ENCODE measurements at places on chromosomes 11 and 22.

GRCh38 chr11:96306933-96307775 is 35.8 kb downstream of the MAML2 start:
- DNase-seq, result no peak

DNA sequence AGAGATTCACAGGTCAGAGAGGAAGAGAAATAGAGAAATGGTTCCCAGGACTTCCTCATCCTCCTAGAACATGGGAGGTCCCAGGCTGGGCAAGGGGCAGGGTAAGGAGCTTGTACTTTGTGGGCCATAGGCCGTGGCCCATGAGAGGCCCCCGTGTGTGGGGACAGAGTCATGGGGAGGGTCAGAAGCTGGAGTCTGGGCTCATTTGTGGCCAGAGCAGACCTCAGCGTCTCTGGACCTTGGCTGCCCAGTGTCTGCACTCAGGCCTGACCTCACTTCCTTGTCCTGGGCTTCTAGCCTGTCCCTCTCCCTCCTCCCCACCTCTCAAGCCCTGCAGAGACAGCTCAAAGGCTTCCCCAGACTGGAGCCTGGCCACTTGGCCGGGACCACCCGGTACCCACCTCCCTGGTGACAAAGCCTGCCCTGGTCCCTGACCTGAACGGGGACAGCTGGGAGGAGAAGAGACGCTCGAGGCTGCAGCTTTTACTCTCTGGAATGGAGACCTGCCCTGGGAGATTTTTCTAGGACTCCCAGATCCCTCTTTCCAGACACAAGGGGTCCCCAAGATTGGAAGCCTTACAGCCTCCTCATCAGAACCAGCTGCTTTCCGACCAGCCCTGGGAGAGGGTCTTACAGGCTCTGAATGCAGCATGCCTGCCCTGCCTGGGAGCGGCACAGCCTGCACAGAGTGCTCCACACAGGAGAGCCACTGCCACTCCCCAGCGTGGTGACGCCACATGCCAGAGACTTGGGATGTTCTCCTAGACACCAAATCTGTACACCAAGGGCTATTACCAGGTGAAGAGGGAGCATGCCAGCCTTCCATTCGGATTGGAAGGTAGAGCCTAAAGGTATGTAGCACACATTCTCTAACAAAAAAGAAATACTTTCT is 569.0 kb upstream of the B3GAT1 start:
- DNase-seq, result no peak

DNA sequence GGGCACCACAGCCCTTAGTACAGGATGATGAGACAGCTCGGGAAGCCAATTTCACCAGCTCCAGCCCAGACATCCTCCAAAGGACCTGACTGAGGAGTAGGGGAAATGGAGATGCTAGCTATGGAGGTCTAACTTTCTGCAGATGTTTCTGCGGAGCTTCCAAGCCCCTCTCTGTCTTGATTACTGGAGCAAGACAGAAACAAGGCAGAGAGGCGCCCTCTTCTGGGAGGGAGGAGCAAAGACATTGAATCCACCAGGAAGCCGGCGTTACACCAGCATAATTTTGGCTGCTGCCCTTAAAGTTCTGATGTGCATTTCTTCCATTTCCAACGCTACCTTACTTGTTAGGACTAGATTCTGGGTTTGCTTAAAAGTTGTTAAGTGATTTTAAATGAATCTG is 107.3 kb upstream of the HSD17B12 start:
- no peak for DNase-seq

DNA sequence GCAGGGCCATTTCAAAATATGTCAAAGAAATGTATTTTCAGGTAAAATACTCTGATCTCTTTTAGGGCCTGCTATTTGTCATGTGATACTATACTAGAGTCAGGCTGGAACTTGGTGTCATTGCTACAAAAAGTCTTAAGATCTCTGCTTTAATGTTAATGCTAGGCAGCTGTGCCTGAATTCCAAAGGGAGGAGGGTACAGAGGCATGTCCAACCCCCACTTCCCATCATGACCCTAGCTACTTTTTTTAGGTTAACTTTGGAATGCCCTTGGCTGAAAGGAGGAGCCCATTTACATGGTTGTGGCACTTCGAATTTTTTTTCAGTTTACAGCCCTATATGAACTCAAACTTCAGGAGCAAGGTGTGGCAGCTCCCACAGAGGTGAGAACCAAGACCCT is 58.1 kb downstream of the OSBP2 start:
- no peak for DNase-seq

GRCh38 chr11:117999354-117999993 is 13.3 kb downstream of the IL10RA start:
- no peak for DNase-seq

GRCh38 chr11:13117344-13117743 is 108.2 kb downstream of the RASSF10 start:
- DNase-seq, result no peak

DNA sequence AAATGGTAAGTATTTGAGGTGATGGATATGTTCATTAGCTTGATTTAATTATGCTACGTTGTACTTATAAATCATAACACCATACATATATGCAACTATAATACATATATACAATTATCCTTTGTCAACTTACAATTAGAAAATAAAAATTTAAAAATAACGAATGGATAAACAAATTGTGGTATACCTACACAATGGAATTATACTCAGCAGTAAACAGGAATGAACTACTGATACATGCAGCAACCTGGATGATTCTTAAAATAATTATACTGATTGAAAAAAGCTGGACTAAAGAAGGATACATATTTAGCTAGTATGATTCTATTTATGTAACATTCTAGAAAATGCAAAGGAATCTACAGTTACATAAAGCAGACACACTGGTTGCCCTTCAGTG is 425.7 kb downstream of the DYNC2H1 start:
- DNase-seq, result no peak

DNA sequence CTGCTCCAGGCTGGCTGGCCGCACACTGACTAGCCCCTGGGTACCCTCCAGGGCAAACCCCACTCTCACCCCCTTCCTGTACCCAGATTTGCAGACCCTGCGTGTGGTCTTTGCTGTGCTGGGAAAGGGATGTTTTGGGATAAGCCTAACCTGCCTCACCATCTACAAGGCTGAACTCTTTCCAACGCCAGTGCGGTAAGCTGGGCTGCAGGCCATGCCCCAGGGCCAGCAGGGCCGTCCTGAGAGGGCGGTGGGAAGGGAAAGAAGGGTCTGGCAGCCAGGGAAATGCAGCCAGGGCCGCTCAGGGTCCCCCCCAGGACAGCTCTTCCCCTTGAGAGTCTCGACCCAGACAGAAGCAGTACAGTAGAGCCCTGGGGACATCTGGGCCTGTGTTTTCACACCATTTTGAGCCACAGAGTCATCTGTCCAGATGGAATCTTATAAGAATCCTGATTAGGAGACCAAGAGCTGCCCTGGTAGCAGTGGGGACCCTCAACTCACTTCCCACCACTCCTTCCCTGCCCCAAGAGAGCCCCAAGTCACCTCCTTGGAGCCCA is 22.4 kb upstream of the SLC22A12 start:
- no peak for DNase-seq

DNA sequence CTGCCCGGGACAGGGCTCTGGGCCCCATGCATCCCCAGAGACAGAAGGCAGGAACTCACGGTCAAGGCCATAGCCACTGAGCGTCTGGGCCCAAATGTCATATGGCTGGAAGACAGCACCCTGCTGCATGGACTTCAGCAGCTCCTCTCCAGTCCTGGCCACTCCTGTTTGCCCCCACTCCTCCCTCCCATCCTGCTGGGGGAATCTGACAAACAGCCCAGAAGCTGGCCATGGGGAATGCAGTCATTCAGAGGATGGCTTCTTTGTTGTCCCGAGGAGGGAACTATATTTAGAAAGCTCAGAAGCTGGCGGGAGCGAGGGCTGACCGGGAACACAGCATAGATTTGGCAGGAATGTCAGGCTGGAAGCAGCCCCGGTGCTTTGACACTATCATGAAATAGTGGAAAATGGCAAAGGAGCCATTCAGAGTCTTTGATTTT is 35.0 kb downstream of the DKK3 start:
- no peak for DNase-seq

DNA sequence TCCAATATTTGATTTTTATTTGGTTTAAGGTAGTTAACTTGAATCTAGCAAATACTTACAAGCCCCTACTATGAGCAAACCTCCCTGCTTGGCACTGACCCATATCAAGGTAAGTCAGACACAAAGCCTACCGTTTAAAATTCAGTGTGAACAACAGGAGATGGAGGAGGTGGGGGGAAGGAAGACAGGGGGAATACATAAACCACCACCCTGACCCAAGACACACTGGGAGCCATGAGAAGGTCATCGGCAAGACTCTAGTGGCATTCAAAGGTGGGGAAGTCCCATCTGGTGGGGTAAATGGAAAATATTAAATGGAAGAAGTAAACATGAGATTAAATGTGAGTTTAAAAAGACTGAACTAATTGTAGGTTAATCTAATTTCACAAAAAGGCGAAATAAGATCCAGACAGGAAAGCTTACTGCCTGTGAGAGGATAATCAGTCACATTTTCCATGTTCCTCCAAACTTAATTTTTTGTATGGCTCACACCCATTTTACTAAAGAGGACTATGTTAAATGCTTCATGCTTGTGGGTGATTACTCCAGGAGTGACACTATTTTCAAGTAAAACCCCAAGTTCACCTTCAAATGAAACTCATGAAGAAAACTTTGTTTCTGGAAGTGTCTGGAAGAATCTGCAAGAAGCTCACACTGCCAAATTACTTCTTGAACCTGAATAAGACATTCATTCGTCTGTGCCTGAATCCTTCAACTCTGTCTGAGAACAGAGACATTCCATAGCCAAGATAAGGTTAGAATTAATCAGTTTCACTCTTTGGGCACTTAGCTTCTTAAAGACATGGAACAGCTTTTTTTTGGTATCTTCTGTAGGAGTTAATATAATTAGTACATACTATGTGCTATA is 51.7 kb downstream of the PITPNB start:
- no peak for DNase-seq

DNA sequence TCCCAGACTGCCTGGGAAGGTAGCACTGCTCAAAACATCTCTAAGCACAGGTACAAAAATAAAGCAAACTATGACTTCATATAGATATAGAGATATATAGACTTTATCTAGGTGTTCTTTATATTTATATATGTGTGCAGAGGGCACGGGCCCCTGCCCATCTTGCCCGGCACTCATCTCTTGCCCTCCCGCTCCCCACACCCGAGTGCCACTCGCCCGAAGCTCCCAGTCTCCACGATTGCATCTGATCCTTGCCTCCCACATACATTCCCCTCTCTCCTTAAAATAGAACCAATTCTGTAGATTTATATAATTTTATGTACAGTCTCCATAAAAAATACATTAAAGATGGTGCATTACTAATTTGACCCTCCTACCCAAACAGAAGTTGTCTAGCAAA is 55.5 kb downstream of the IGSF9B start:
- no peak for DNase-seq

DNA sequence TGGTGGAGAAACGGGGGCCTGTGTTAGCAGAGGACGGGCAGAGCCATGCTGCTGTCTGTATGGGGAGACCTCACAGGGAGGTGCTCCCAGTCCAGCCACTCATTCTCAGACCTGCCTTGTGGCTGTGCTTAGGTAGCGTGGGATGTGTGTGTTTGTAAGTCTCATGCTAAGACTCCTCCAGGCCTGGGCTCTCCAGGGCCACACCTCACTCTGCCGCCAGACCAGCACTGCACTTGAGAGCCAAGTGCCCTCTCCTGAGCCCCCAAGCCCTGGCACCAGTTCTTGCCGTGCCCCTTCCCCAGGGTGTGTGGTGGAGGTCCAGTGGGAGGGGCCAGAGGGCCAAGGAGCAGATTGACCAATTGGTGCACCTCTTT is 108.8 kb downstream of the BCR start:
- DNase-seq, result no peak

DNA sequence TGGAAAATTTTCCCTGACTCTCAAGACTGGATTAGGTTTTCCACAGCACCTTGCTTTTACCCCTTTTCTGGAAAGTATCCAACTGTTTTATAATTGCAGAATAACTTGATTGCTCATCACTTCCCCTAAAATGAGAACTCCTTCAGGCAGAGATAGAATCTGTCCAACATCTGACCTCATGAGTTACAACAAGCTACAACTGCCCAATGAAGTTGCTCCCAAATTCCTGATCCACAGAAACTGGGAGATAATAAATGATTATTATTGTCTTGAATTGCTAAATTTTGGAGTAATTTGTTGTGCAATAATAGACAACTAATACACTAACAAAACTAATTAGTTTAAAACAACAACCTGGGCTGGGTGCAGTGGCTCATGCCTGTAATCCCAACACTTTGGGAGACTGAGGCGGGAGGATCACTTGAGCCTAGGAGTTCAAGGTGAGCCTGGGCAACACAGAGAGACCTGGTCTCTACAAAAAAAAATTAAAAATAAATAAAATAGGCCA is 10.0 kb upstream of the CCDC83 start:
- DNase-seq, result no peak

GRCh38 chr11:120343429-120343828 is 7.2 kb downstream of the ARHGEF12 start:
- DNase-seq, result no peak

GRCh38 chr11:8998017-8998416 is 5.8 kb downstream of the NRIP3 start:
- no peak for DNase-seq

DNA sequence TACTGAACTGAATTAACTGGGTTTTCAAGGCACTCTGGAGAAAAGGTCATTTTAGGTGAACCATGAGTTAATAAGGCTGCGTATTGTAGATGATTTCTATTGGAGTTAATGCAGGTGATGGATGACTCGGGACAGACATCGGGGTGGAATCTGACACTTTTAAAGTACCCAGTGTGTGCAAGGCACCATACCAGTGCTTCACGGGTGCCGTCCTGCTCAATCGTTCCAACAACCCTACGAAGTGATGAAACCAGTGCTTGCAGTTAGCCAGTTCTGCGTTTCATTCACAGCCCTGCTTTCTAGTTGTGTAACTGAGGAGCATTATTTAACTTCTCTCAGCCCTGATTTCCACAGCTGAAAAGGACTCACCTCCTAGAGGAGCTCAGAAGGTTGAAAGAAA is 216.5 kb downstream of the BARX2 start:
- no peak for DNase-seq

DNA sequence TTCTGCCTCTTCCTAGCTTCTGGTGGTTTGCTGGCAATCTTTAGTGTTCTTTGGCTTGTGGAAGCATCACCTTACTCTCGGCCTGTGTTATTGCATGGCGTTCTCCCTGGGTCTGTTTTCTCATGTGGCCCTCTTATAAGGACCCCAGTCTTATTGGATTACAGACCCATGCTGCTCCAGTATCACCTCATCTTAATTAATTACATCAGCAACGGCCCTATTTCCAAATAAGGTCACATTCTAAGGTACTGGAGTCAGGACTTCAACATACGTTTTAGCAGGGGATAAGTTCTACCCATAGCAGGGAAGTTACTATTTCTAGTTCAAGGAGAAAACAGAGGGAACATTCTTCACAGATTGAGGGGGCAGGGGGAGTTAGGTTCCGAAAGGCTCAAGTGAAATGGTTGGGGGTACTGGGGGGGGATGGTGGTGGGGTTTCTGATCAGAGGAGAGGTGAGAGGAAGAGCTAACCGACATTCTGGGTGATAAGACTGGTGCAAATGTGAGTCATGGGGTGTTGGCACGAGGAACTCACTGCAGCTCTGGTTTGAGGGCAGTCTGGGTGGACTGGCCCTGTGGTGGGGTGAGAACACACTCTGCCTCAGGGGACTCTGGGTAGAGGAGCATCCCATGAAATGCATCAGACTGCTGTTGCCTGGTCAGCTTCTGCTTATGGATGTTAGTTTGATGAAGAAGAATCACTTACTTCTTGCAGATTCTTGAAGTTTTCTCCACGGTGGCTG is 51.5 kb upstream of the ZBED5 start:
- DNase-seq, result no peak
